Kasumi-1 (cell line): ENCODE measurements at places on chromosomes 11 and 22.

- no peak for DNase-seq
Observed at GRCh38 chr11:39221550-39222138, 2237.8 kb downstream of the LRRC4C start.

- DNase-seq = no peak
Observed at GRCh38 chr11:96317571-96317970, 25.4 kb downstream of the MAML2 start.

- DNase-seq = peak; percentile 67
Observed at GRCh38 chr11:118214210-118214914, 10.4 kb downstream of the JAML start.

DNA sequence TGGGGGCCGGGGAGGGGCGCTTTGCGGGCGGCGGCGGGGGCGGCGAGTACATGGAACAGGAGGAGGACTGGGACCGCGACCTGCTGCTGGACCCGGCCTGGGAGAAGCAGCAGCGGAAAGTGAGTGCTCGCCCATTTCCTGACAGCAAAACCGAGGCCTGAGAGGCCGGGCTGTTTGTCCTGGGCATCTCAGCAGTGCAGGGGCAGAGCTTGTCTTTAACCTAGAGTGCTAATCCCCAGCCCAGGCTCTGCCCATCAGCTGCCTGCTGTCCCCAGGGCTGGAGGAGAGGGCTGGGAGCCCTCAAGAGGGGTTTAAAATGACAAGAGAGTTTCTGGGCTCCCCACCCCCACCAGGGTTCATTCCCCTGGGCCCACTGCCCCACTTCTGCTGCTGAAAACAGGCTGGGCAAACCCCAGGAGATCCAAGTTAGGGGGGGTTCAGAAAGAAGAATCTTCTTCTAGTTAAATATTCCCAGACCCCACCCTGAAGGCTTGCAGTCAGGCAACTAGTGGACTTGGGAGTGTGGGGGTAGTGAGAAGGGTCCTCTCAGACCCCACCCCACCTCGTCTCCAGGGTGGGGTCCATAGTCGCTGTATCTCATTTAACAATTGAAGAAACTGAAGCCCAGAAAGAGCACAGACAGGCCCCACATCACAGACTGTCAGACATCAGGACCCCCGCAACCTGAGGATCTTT lies 411 bp downstream of the ACTN3 start:
- DNase-seq = no peak

DNA sequence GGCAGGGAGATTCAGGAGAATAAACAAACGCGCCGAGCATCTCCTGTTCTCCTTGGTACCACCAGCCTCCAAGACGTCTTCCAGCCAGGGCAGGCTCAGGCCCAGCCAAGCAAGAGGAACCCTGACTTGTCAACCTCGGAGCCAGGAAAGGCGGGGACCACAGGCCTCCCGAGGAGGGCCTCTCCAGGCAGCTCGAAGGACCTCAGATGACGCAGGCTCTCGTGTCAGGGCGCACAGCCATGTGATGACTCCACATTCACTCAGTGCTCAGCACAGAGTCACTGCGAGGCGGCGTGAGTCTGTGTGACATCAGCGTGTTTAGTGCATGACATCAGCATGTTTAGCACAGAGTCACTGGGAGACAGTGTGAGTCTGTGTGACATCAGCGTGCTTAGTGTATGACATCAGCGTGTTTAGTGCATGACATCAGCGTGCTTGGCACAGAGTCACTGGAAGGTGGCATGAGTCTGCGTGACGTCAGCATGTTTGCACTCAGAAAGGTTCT lies 241.4 kb downstream of the BRD1 start:
- no peak for DNase-seq

DNA sequence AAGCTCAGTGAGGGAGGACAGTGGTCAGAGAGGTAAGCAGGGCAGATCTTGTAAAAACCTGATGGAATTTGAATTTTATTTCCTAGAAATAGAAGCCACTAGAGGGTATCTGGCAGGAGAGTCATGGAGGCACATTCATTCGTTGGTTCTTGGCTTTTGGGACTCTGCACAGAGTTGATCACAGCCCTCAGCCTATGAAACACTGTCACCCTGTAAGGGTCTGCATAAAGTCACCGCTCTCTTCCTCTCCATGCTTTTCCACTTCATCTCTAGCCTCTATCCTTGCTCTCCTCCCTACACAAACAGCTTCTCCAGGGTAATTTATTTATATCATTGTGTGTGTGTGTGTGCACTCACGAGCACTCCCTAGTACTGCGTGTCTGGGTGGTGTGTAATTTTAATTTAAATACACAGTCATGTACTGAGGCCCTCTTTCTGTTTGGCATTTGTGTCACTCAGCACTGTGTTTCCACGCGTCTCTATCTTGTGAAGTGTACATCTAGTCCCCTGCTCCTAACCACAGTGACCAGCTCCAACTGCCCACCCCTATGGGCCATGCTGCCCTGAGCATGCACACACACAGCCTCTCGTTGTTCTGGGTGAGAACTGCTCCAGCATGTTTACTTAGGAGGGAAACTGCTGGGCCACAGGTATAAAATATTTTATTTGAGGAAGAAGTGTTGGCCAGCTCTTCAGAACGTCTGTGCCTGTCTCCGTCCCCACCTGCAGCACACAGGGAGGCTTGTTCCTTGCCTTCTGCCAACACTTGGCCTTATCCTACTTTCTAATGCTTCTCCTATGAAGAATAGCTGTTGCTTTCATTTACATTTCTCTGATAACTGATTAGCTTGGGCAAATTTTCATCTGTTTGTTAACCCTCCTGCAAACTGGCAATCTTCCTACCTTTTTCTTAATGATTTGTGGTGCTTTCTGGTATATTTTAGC lies 4.5 kb downstream of the KCNQ1OT1 start:
- DNase-seq = no peak

GRCh38 chr11:84497981-84498411 lies 1129.1 kb downstream of the DLG2 start:
- no peak for DNase-seq

DNA sequence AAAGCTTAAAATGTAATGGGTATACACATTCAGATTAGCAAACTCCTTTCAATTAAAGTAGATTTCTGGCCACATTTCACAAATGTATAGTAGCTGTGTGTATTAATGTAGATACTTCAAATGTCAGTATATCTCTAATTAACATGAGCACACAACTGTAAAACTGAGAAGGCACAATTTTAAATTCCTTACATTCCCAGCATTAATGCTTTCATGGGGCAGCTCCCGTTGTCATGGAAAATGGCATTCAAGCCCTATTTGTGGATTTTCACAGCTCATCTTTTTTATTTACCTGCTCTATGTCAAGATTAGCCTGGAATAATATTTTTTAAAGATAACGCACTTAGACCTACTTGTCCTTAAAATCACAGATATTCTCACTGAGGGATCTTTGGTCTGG lies 113.6 kb upstream of the SOX6 start:
- DNase-seq = no peak

DNA sequence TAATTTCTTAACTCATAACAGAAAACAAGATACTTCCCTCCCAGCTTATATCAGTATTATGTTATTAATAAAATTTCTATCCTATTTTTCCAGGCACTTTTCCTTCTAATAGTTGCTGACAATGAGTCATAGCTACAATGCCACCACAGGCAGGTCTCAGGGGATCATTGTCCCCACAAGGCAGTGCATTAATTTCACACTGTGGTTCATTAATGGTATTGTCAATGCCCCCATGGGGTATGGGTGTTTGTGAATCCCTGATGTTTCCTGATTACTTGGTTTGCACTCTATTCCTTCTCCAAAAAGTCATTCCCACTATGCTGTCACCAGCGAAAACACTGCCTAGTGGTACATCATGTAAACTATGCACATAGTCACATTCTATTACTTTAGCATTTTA lies 345.5 kb upstream of the CTSC start:
- DNase-seq = no peak

DNA sequence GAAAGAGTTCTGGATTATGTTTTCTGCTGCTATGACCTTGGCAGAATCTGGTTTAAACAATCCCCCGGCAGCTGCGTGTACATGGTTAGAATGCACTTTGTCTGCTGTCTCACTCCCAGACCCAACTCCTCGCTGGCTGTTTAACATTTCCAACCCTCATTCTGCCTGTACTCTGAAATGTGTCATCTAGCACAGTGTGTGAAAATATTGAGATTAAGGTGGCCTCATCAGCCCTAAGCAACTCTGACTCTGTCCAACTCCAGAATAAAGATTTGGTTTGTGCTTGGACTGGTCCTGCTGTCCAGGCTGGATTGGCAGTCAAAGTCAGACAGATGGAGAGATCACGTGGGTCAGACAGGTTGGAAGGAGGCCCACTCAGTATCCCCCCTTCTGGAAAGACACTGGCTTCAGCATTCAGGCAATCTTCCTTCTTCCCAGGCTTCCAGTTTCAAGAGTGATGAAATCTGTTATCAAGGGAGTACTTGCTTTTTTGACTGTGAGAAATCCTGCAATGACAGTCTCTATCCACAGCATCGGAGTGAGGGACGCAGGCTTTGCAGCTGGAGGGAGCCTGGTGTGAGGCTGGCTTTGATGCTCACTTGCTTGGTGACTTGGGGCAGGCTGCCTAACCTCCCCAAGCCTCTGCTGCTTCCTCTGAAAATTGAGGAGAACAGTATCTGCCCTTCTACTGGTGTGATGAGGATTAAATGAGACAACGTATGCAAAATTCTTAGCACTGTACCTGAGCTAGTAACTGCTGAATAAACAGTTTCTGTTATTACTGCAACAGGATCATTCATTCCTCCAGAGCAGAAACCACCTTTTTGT lies 29.8 kb downstream of the ABTB2 start:
- DNase-seq = no peak

GRCh38 chr11:2419638-2420501 lies 19.3 kb downstream of the TSSC4 start:
- peak; percentile 69 for DNase-seq

- peak; percentile 44 for DNase-seq
Observed at GRCh38 chr22:39534591-39535356, 2.2 kb upstream of the RPS19BP1 start.

- DNase-seq = no peak
Observed at GRCh38 chr11:32039149-32039548, 51.7 kb upstream of the RCN1 start.

DNA sequence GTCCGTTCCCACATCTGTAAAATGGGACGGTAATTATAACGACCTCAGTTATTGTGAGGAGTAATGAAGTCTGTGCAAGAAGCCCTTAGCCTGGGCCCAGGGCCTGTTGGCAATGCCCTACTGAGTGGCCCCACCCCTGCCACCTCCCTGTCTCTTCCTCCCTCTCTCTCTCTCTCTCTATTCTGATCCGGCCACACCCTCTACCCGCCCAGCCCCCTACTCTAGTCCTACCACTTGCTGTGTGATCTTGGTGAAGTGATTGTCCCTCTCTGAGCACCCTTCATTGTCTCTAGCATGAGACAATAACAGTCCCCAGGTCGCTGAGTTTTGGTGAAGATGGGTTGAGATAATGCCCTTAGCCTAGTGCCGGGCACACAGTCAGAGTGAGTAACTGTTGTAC lies 7.4 kb upstream of the SEC14L6 start:
- no peak for DNase-seq

DNA sequence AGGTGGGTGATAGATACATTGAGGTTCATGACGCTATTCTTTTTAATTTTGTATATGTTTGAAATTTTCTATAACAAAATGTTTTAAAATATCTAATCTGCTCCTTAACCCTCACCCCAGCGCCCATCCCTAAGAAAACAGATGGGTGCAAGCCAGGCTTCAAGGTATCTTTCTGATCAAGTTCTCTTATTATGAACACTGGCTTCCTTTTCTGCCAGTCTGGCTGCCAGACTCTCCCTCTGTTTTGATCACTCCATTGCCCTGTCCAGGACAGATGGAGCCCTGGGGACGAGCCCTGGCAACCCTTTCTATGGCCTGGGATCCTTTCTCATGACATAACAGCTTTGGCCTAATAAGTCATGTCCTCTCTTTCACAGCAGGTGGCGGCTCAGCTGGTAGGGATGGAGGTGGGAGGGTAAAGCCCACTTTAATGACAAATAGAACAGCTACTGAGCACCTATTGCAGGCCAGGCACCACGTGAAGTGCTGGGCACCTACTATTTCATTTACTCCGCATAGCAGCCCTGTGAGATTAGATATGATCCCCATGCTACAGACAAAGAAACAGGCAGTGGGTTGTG lies 38.4 kb downstream of the DRD2 start:
- DNase-seq = no peak

- no peak for DNase-seq
Observed at GRCh38 chr11:130636722-130637464, 188.4 kb downstream of the ADAMTS15 start.

DNA sequence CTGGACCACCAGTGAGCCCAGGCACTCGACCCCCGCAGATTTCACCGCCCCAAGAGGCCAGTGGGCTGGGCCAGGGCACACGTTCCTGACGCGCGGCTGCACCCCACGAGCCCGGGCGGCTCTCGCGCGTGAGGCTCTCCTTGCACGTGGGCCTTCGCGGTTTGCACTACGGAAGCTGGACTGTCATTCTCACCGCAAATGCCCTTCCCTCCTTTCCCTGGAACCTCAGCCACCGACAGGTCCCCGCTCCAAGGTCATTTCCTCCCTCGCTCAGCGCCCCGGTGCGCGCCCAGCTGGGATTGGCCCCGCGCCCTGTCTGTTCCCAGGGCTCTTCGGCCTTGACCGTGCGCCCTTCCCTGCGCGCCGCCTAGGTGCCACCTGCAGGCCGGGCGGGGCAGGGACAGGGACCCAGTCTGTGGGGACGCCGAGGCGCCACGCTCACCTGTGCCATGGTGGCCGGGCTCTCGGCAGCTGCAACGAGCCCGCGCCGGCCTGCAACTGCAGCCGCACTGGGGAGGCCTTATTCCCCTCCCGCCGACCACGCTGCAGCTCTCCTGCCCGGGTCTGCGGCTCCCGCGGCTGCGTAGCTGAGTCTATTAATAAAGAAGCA lies 2.1 kb upstream of the CPT1A start:
- peak; percentile 57 for DNase-seq

GRCh38 chr22:49345896-49346295 lies 481.8 kb downstream of the BRD1 start:
- DNase-seq = no peak

DNA sequence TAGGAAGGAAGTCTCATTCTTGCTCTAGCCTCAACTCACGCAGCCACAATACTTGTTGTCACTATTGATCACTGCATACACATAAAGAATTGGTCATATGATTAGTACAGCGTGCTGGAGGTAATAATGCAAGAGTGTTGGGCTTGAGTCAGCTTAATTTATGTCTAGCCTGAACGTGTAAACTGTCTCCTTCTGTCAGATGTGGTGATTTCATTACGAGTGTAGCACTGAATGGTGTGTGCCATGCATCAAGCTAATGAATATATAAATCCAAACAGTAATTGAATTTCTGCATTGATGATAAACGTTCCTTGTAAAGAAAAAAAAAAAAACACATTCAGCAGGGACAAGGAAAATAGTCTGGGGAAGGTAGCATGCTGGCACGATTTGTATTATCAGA lies 396.2 kb upstream of the RAG2 start:
- no peak for DNase-seq

DNA sequence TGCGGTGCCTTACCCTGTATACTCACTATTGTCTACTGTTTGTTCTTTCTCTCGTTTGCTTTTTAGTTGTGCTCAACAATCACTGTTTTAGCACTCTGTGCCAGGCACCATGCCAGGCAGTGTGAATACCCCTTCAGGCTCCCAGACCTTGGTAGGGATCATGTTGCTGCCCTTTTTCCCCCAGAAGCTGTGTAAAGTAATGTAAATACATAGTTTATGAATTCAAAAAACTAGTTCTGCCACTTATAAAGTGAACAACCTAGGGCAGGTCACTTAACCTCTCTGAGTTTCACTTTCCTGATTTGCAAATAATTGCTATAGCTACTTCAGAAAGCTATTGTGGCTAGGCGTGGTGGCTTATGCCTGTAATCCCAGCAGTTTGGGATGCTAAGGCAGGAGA lies 81.0 kb upstream of the CTSC start:
- DNase-seq = no peak
